ENCODE measurements at places on chromosomes 6 and 20.
A peak's percentile ranks its signal among the peaks of the same experiment; 100 is the strongest.

DNA sequence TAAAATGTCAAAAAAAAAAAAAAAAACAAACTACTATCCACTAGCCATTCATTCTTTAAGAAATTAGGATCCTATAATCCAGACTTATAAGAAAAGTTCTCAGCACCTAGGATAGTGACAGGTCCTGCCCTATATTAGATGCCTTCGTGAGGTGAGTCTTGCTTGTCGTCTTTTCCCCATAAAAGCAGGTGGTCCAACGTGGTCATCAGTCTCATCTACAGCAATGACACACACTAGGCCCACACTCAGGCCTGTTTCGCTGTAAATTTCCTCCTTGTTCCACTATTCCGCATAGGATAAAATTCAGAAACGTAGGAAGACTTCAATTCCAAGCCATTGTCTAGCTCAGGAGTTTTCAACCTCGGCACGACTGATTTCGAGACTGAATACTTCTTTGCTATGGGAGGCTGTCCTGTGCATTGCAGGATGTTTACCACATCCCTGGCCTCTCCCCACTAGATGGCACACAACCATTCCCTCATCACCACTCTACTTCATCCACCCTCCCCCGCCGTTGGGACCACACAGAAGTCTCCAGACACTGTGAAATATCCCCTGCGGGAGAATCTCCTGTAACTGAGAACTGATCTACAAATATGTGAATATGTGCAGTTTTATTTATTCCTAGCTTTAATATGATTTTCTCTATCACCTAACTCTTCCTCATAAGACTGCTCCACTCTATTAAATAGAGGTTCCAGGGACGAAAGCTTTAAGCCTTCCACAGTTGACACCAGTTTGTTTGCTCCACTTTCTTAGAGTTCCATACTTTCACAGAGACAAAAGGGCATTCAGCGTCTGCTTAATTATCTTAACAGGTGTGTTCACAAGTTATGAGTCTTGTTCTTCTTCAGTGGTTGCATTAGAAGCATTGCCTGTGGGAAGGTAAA, 346.3 kb downstream of the BMP2 start:
- DNase-seq, result peak; percentile 12

GRCh38 chr6:21230536-21230935, 363.0 kb upstream of the SOX4 start:
- no peak for DNase-seq

DNA sequence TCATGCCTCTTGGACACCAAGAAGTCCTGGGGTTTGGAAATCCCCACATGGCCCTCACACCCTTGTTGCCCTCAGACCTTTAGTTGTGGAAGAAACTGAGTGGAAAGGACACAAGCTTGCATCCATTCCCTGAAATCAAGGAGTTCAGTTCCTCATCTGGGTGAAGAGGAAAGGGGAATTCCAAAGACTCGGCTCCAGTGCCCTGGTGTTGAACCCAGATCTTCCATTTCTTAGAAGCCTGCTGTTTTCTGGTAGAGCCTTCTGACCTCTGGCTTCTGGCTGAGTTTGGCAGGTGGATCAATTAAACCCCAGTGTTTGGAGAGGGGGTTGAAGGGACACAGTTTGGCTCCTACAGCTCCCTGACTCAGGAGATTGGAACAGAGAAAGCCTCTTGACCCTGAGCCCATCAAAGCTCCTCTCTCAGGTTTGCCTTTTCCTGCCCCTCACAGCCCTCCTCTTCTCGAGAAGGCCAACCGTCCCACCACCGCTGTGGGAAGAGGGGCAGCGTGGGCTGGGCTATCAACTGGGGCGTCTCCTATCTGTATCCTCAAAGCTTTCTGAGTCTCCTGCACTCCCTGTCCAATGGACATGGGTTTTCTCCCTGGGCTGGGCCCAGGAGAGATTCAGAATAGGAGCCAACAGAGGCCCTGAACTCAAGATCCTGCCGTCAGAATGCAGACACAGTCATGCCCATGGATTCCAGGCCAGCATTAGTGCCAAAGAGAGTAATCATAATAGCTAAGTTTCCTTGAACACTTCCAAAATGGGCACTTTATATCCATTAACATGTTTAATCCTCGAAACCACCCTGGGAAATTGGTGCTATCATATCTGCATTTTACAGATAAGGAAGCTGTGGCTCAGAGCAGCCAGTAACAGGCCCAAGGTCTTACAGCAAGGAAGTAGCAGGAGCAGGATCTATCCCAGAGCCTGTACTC, 146.2 kb downstream of the VEGFA start:
- DNase-seq, result no peak

DNA sequence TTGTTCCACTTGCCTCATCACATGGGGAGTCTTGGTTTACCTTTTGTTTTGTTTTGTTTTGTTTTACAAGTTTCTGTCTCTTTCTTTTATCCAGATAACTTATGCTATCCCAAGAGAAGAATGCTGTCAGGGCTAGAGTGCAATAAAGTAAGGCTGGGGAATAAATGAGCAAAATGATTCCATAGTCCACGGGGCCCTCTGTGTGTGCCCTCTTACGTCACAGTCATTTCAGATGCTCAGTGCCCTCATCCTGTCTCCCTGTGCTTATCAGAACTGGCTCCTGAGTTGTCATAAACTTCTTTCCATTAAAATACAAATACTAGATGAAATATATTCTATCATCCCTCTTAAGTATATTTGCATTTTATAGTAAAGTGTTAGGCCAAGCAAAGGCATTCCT, 30.8 kb upstream of the ENPP1 start:
- DNase-seq, result no peak

DNA sequence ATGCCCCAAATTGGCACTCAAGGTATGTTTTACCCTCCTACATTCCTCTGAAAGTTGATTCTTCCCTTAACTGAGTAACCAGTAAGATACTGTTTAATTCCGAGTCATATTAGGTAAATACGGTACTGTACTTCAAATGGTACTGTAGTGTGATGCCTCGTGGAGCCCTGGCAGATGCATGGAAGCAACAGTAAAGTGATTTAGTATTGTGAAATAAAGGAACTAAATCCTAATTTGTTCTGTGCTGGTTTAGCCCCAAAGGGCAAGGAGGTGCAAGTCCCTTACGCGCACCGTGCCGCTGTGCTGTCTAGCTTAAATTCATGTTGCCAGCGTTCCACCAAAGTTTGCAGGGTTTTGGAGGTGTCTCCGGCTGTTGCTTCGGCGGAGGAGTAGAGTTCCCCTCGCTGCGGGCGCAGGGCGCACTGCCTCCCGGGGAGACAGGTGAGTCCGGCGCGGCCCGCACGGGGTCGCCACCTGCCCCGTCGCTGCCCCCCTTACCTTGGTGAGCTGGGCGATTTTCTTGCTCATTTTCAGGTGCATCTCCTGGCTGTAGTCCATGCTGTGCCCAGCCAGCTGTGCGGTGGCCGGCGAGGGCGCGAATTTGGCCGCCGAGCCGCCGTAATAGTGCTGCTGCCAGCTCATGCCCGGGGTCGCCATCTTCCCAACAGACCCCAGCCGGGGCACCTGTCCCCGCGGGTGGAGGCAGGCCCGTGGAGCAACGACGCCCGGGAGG, 655 bp downstream of the FAM184A start:
- DNase-seq, result peak; percentile 65

DNA sequence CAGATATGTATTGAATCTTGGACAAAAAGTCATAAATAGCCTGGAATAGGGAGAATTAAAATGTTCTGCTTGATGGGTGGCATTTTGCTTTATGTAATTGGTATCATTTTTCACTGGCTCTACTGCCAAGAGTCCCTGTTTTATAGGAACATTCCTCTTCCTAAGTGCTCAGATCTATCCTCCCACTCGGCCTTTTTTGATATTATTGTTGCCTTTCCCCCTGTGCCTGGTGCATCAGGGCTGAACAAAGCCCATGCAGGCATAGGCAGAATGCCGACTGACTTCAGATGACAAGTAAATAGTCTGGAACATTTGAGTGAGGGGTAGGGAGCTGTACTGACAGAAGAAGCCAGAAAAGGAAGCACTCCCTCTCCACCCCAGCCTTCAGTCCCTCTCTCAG, 127.0 kb downstream of the PKHD1 start:
- DNase-seq, result no peak

DNA sequence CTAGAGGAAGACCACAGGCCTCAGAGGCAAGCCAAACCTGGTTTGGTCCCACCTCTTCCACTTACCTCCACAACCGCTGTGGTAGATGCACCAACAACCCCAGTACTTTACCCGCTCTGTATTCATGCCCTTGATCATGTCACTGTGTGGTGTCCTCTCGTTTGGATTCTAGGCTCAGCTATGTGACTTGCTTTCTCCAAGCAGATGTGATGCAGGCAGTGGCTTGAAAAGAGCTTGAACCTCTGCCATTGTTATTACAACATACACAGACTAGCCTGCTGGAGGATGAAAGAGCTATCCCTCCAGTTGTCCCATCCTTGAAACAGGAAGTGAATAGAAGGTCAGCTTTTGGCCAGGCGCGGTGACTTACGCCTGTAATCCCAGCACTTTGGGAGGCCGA, 147.7 kb downstream of the ZNF217 start:
- no peak for DNase-seq

- DNase-seq, result no peak
These were observed 50.5 kb upstream of the GCM1 start for GRCh38 chr6:53199156-53199555.

DNA sequence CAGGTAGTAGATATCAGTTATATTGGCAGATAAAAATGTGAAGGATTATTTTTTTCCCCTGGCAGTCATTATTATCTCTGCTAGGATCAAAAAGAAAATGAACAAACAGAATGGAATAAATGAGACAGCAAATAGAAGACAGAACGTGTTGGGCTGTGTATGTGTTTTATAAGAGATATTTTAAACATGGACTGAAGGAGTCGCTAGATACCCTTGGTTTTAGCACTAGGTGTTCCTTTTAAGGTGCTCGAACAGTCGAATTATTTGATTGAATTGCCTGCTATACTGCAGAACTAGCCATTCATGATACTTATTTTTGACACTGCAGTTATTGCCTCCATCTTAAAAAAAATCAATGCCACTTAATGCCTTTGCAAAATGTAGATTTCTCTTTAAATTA, 3.7 kb downstream of the GRIK2 start:
- DNase-seq, result peak; percentile 10

GRCh38 chr6:152671171-152671570, 26.5 kb upstream of the MYCT1 start:
- no peak for DNase-seq

GRCh38 chr6:115404446-115404845, 656.2 kb downstream of the FRK start:
- DNase-seq, result no peak

DNA sequence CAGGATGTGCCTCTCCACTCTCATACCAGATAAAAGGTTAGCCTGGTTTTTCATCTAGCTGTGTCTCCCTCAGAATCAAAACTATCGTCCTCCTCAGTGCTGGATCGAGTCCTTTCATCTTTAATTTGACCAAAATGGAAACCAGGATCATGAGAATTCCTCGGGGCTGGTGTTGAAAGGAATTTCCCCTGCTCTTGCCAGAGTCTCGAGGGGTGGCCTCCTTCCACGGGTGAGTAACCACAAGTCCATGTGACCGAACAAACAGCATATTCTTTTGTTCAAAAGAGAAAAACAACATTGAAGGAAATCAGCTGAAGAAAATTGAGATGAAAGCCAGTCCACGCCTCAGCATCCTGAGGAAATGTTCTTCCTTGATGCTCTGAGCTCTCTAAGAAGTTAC, 165.9 kb upstream of the CDYL start:
- DNase-seq, result no peak
